ENCODE measurements at places on chromosomes 7 and 10.

DNA sequence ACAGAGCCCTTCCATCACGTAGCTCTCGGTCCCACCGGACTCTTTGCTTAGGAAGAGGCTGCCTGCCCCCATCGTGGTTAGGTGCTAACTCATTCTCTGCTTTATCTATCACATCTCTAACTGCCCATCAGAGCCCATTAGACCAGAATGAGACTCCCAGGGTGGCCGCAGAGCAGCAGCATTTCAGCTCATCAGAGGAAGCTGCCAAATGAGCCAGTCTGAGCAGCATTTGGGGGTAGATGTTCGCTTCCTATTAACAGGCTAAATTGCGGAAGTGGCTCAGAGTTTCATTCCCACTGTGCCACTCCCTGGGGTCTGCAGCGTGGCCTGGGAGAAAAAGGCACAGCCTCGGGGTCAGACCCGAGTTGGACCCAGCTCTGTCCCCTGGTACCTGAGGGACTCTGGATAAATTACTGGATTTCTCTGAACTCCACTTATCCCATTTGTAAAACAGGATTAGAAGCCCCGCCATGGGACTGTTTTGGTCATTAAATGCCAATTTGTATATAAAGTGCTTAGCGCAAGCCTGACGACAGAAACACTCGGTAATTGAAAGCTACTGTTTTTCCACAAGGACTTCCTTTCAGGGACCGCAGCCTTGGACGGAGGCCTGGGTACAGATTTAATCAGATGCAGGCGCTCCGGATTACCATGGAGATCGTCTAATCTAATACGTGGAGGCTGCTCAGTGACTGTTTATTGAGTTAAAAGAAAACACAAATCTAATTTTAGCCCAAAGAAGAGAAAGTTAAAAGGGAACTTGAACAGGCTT, 73.8 kb upstream of the PRLHR start:
- ATAC-seq = peak; percentile 54

DNA sequence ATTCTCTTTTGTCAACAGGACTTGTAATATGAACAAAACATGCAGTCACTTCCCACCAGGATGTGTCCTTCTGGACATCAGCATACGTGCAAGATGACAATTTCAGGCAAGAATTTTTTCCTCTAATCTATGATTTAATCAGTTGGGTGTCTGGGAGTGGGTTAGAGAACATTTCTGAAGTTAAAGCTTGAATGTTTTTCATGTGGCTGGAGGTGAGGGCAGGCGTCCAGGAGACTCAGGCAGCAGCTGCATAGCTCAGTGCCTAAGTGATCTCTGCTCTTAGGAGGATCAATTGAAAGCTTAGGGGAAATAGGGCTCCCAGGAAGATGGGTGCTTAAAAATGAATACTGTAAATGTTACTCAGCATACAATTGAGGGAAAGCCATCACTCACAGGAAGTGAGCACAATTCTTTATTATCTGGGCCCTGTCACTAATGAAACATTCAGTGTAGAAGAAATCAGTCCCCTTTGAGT, 457.6 kb upstream of the KLF6 start:
- no peak for ATAC-seq

DNA sequence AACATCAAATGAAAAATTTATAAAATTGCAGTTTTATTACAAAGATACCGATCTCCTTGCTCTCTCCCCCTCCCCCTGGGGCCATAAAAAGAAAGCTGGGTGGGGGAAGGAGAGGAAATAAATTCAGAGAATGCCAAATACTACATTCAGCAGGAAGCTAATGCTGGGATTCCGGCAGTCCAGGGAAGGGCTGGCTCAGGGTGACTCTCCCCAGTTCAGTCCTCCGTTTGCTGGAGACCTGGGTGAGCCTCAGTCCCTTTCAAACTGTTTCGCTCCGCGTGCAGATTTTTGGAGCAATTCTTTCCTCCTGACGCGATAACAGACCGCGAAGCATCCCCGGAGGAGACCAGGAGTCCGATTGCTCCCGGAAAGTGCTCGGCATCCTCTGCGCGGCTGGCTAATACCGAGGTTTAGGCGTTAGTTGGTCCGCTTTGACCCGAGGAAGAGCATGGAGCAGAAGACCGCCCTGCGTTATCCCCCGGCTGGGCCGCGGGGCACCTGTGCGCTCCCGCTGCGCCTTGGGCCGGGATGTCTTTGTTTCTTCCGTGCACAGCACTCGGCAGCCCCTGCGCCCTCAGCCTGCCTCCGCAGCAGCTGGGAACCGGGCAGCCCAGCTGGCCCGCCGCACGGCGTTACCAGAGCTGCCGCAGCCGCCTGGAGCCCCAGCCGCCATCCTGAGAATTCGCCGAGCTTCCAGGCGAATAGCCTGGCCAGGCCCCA, 3.9 kb upstream of the HOXA2 start:
- ATAC-seq = no peak

DNA sequence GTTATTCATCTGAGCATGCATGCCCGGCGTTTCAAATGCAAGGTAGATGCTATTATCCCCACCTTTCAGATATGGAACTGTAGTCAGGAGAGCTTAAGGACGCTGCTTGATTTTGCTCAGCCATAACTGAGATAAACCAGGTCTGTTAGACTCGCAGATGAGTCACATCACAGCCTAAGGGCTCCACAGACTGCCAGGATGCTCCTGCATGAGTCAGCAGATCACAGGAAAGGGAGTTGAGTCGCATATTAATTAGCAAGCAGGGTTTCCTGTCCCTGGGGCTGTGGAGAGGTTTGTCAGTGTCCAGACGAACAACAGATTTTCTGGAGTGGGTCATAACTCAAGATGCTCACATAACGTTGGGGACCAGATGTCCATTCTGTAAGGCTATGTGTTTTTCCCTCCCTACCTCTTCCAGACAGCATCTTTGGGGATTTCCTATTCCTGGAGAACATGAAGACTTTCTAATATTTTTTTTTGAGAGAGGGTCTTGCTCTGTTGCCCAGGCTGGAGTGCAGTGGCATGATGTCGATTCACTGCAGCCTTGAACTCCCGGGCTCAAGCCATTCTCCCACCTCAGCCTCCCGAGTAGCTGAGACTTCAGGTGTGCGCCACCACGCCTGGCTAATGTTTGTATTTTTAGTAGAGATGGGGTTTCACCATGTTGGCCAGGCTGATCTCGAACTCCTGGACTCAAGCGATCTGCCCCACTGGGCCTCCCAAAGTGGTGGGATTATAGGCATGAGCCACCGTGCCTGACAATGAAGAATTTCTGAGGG, 36.7 kb downstream of the PFKFB3 start:
- ATAC-seq = peak; percentile 71

DNA sequence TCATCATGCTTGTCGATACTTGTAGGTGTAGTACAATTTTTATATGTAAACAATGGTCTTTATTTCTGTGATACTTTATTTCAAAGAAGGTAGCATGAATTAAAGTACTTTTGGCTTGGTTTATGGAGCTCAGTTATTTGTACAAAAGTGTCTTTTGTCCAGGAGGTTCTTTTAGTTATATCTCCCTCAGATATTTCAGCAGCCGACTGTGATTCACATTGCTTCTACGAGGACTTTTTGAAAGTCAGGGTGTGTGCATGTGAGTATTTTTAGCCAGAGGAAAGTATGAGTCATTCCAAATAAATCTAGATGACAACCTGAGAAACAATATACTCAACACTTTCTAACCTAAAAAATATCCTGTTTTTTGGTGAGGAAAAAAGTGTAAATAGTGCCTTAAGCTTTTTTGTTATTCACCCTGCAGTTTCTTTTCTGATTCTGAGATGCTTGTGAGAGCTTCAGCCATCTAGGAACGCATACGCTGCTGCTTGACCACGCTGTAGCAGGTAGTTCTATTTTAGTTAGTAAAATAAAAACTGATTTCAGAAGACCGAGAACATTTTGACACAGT, 595 bp upstream of the SUN1 start:
- ATAC-seq = peak; percentile 83

GRCh38 chr10:125190946-125191345, 30.6 kb upstream of the CTBP2 start:
- ATAC-seq = no peak

GRCh38 chr10:5911670-5912069, 21.6 kb downstream of the FBH1 start:
- ATAC-seq = no peak

GRCh38 chr10:124870854-124871425, 69.3 kb downstream of the ABRAXAS2 start:
- no peak for ATAC-seq

DNA sequence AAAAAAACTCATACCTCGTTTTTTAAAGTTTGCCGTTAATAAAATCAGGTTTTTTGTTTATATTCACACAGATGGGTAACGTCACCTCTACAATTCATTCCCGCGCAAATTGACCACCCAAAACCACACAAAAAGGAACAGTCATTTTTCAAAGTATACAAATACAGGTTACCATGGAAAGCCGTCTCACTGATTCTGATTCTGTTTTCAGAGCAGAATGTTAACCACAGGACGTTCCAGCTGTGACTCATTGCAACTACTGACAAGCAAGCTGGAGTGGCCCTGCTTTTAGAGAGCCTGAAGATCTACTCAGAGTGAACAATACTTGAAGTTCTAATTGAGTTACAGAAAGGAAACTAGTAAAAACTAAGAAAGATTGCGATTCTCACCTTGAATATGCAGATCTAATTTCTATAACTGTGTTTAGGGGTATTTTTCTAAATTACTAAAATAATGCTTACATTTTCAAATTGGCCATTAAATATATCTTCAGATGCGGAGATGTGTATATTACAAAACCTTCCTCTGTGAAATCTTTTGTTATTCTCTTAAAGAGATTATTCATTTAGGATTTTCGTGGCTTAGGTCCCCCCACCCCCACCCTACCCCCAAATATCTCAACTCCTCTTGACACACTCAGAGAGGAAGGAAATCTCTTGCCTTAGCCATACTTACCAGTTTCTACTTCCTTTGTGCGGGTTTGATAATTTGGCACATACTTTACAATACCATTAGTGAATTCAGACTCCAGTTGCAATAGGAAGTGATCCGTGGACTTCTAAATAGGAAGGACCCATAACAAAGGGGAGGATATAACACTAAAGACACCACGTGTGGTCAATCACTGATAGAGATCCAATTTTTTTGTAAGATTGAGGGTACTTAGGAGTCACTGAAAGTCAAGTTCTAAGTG, 106.0 kb downstream of the CUBN start:
- ATAC-seq = peak; percentile 93
